ENCODE measurements at places on chromosomes 12 and 14.

DNA sequence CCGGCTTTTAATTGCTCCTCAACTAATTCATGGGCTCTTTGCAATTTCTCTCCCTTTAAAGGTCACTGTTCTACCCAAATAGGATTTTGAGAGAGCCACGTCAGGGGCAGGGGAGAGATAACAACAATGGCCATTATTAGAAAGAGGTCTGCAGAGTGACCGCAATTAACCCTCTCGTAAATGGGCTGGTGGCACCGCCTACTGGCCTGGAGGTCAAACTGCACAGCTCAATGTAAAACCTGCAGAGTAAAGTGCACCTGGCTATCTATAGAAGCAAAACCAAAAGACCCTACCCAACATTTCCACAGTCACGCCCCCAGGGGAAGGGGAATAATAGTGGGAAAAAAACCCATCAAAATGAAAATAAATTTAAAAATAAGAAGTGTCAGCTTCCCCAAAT lies 21.6 kb upstream of the CLEC4E start:
- DNase-seq: no peak

DNA sequence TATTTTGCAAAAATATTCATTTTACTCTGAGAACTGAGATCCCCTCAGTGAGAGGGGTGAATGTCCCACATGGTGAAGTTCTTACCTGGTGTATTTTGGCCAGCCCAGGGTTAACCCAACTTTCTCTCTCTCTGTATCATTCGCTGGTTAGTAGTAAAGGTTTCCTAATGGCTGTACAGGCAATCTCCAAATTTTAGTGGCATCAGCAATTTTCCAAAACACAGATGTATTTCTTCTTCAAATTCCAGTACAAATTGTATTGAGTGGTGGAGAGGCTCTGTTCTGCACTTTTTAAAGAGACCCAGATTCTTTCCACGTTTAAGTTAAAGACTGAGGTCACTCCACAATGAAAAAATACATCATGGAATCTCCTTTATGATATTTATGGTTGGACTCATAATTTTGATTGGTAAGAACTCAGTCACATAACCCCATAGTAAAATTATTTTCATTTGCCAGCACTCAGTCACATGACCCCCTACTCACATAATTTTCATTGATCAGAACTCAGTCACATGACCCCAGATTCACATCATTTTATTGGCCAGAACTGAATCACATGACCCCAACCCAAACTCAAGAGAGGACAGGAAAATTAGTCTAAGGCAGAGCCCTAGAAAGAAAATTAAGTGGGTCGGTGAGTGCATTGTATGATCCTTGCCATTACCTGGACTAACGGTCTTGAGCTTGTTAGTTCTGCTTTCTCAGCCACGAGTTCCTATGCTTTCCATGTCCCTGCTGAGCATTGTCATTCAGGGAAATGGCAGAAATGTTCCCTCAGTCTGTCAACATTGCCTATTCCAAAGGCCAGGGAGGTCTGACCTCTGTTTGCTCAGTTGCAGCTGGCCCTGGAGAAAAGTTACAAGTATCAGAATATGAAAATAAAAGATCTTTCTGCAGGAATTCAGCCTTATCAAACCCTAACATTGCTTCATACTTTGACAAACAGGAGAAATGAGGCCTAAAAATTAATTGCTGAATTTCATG lies 1536.2 kb downstream of the AACS start:
- no peak for DNase-seq

DNA sequence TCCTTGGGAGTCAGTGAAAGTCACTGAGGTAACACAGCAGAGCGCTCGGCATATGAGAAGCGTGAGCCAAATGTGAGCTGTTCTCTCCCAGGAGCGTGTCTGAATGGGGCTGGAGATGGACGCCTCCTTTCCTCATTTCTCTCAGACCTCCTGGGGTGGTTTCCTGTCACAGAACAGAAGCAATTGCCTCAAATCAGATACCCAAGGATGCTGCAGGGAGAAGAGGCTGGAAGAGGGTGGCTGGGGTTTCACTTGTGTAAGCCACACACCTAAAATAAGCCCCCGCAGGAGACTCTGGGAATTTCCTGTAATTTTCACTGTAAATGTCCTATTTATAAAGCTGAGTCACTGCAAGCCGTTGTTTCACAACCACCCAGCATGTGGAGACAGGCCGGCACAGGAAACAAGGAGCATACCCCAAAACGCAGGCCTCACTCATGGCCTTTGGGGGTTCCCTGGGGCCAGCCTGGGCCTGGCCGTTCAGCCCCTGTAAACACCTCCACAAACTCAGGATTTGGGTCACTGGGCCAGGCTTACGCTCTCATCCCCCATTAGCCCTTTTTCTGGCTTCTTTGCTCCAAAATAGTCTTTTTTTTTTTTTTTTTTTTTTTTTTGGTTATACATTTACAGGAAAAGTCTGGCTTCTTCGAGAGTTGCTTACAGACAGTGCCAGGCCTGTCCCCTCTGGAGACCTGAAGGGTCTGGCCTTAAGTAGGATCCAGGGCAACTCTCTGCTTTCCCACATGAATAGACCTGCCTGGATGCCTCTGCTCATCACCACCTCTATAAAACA lies 55.3 kb downstream of the VCPKMT start:
- DNase-seq: peak; percentile 97

DNA sequence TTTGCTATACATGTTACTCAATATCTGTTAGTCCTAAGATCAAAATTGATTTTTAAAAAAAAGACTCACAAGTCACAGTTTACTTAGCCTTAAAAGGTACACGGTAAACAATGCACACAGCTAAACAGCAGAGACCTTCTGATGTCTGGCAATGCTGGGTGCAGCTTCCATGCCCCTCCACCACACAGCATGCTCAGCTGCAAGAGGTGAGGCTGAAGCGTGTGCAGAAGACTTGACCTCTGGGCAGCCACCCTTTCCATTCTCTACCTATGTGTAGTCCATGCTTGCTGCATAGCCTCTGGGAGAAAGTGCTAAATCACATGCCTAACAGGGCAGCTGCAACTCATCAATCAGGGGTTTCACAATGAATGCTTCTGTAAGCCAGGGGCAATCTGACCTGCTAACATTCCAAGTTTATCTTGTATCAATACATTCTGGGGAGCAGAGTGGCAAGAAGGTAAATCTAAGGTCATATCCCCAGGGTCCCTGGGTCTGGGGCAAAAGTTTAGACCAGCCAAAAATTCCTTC lies 44.5 kb upstream of the AMN1 start:
- peak; percentile 62 for DNase-seq

GRCh38 chr12:85920324-85920947 lies 46.3 kb downstream of the NTS start:
- DNase-seq: peak; percentile 32

- no peak for DNase-seq
Observed at GRCh38 chr12:49618576-49618975, 4.8 kb upstream of the PRPF40B start.

GRCh38 chr12:92974759-92975158 lies 45.7 kb upstream of the EEA1 start:
- no peak for DNase-seq

Measured in fibroblast of villous mesenchyme (primary cell).